ENCODE measurements at places on chromosomes 4 and X.

- no peak for DNase-seq
Observed at GRCh38 chrX:12497832-12498591, 293.2 kb upstream of the PRPS2 start.

DNA sequence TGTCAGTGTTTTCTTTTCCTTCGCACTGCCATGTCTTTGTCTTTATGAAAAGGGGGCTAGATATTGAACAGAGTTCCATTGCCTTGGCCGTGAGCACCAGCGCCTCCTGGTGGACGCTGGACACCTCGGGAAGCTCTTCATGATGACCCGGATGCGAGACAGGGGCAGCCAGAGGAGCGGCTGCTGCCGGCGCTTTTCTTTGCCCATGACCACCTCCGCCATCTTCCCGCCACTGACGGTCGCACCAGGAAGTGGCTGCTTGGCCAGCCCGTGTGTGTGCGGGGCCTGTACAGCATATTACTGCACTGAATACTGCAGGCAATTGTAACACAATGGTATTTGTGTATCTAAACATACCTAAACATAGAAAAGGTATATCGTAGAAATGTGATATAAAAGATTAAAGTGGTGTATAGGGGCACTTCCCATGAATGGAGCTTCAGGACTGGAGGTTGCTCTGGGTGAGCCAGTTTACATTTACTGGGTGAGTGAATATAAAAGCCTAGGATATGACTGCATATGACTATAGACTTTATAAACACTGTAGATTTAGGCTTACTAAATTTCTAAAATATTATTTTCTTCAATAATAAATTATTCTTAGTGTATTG lies 15.8 kb upstream of the GRIA2 start:
- no peak for DNase-seq

- no peak for DNase-seq
Observed at GRCh38 chr4:156388826-156389225, 435.2 kb upstream of the CTSO start.

GRCh38 chr4:57612279-57612678 lies 502.1 kb upstream of the IGFBP7 start:
- DNase-seq: no peak

DNA sequence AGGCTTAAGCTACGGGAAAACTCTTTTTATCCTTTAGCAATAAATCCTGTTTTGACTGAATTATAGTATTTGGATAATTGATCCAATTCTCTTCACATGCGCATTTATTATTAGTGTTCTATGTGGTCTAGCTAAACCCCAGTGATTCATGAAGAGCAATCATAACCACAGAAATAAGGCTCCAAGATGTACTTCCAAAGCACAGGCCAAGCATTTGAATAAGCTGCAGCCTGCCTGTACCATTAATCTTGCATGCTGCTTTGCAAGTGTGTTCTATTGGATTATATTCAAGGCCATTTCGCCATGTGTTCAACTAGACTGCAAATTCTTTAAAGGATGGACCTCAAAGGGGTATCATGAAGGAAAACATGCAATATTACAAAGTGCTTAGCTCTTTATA lies 385.2 kb upstream of the FAT1 start:
- no peak for DNase-seq

DNA sequence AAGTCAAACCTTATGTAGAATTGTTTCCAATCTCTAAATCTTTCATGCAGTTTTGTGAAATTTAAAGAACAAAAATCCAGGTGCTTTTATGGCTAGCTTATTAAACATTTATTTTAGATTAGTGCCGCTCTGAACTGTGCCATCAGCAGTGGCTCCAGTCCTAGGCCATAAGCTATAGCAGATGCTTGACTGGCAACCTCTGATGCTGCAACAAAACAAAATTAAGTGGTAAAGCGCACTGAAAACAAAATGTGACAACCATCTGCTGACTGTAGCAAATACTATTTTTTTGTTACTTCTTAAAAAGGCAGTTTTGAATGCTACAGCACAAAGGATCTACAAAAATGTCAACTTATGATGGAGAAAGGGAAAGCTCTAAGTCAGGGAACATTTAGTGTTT lies 237.4 kb downstream of the DCLK2 start:
- DNase-seq: no peak
